ENCODE measurements at places on chromosomes 6 and 20.
A peak's percentile ranks its signal among the peaks of the same experiment; 100 is the strongest.

- no peak for DNase-seq
Observed at GRCh38 chr6:127288705-127289104, 22.0 kb downstream of the RNF146 start.

GRCh38 chr20:63137851-63138415, 78.0 kb downstream of the YTHDF1 start:
- no peak for DNase-seq

DNA sequence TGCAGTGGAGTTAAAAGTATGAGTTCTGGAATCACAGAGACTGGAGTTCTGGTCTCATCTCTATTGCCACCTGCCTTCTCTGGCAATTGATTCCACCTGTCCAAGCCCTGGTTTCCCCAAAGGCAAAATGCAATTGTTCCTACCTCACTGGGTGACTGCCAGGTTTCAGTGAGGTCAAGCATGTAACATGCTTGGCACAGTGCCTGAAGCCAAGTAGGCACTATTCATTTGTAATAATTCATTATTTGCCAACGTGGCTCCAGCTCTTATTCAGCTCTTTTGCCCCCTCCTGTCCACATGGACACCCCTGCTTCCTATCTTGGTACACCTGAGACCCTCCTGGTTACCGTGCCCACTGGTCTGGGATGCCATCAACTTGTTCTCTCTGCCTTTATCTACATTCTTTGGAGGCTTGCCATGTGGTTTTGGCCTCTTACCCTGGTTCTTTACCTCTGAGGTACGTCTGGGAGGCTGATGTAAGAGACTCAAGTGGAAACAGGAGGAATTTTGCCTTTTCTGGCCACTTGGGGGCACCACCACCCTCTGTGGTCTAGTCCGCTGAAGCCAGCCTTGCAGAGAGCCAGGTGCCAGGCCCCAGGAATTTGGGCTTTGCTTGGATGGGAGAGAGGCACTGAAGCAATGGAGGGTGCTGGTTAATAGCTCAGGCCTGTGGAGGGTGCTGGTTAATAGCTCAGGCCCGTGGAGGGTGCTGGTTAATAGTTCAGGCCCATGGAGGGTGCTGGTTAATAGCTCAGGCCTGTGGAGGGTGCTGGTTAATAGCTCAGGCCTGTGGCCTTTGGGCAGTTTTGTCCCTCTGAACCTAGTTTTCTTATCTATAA, 1.7 kb downstream of the KCNK15 start:
- DNase-seq = peak; percentile 88

GRCh38 chr20:38628580-38629470, 27.2 kb downstream of the ARHGAP40 start:
- DNase-seq = no peak

DNA sequence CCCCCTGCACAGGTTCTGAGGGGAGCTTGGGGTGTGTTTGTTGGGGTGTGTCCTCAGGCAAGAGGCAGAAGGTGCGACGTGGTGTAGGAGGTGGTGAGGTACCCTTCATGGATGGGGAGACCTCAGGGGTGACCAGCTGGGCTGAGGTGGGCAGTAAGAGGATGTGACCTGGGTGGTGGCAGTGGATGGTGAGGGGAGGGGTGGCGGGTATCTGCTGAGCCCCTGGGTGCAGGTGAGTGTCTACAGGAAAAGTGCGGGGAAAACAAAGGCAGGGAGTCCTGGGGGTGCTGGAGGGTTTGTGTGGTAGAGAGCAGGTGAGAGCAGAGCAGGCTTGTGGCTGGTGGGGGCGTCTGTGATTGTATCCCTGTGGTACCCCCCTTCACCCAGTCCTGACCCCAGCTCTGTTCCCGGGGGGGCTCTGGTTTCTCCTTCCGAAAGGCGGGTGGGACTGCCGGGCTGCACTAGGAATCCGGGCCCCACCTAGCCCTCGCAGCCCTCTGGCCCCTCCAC, 631 bp downstream of the RAET1L start:
- DNase-seq = no peak

DNA sequence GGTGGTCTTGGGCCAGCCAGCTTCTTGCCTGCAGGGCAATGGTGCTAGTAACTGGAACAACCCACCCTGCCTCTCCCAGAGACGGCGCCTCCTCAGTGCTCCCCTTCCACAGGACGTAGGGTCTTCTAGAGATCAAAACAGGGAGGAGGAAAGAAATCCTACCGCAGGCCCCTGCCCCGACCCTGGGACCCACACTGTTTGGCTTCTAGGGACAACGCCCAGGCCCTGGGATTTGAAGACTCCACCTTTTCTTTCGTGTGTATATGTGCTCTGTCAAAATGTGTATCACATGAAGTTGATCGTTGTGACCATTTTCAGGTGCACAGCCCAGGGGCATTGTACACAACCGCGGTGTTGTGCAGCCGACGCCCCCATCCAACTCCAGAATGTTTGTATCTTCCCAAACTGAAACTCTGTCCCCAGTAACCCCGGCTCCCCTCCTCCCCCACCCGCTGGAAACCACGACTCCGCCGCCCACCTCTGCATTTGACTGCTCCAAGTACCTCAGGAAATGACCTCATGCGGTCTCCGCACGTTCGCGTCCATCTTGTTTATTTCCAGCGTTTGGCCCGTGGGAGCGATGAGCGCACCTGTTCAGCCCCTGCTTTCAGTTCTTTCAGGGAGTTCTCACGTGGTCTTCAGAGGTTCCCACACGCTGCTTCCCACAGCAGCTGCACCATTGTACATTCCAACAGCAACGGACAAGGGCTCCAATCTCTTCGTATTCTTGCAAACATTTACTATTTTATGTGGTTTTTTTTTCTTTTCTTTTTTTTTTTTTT, 3.4 kb upstream of the BHLHE23 start:
- peak; percentile 49 for DNase-seq

GRCh38 chr20:25695532-25696370, 902 bp downstream of the ZNF337 start:
- DNase-seq = peak; percentile 42

DNA sequence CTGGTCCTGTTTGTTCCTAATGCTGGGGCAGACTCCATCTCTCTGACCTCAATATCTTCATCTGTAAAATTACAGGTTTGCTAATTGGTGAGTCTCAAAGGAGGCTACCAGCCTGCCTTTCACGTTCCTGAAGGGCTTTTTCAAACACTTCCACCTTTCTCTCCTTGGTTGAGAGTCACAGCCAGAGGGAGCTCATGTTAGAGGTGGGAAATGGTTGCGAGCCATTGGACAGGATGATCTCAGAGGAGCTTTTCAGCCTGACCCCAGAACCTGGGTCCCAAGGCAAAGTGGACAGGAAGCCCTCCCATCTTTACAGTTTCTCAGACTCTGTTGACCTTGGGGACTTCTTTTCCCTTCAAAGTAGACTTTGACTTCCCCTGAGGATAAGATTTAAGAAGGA, 37.6 kb downstream of the NDUFAF5 start:
- DNase-seq = no peak

DNA sequence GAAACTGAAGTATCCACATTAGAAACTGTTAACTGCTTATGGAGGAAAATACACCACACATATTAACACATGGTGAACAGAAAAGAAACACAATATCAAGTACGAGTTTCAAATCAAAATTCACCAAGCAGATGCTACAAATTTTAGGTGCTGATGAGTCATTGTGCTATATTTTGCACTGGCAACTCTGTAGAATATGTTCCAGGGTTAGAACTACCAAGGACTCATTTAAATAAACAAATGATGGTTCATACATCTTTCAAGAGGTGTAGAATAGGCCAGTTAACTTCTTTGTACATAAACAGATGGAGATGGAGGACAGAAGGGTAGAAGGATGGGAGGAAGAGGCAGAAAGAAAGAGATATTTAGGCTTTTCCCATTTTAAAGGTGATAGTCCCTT, 184.9 kb downstream of the ARHGAP18 start:
- DNase-seq = no peak

DNA sequence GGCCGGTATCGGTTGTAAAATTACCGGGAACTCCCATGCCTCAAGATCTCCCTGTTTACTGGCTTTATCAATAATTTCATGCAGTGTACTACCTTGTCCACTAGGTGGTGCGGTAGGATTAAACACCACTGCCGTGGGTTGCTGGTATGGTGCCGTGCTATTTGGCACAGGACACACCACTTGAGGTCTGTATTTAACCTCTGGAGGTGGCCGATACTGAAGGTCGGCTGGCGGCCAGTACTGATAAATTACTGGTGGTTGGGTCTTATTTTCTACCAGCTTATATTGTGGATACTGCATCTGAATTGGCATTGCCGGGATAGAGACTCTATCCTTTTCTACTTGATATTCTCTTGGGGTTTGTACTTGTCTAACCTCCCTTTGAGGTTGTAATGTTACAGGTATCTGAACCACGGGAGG, 14.3 kb upstream of the PTCRA start:
- peak; percentile 96 for DNase-seq

- peak; percentile 28 for DNase-seq
Observed at GRCh38 chr6:35152067-35152707, 11.0 kb upstream of the TCP11 start.

DNA sequence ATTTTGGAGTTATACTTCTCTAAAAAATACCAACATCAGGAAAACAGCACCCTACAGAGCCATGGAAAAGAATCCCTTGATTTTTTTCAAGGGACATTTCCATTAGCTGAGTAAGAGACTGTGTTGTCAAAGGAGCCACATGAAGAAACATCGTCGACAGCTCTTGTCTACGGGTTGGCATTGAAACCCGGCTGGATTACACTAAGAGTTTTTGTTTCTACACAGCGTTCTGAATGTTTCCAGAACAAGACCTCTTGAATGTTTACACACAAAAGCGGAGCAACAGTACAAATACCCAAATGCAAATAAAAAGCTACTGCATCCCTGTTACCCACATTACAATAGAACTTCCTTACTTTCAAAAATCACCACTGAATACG, 2.4 kb upstream of the MYLK4 start:
- peak; percentile 38 for DNase-seq

DNA sequence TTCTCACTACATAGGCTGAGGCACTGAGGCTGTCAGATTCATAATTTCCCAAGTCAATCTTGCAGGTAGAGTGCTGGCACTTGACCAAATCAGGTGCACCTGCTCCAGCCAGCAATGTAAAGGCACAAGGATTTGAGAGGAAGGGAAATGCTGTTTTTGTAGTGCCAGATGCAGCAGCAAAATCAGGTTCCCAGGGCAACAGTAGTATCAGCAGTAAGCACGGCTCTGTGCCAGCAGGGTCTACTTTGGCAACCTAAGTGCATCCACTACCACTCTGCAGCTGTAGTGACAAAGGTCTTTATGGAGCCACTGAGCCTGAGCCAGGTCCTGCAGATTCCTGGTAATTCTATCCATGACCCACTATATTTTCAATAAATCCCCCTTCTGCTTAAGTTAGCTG, 329.5 kb downstream of the TPBG start:
- no peak for DNase-seq

GRCh38 chr20:63759377-63759901, 19.9 kb downstream of the SLC2A4RG start:
- no peak for DNase-seq

DNA sequence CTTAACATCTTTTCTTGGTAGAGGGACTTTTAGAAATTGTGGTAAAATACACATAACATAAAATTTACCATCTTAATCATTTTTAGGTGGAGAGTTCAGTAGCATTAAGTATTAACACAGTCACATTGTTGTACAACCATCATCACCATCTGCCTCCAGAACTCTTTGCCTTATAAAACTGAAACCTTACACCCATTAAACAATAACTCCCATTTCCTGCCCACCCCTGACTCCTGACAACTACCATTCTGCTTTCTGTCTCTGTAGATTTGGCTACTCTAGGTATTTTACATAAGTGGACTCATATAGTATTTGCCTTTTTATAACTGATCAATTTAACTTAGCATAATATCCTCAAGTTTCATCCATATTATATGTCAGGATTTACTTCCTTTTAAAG, 88.7 kb downstream of the ZHX3 start:
- no peak for DNase-seq

- DNase-seq = peak; percentile 96
Observed at GRCh38 chr6:158853072-158853879, 34.1 kb upstream of the EZR start.

DNA sequence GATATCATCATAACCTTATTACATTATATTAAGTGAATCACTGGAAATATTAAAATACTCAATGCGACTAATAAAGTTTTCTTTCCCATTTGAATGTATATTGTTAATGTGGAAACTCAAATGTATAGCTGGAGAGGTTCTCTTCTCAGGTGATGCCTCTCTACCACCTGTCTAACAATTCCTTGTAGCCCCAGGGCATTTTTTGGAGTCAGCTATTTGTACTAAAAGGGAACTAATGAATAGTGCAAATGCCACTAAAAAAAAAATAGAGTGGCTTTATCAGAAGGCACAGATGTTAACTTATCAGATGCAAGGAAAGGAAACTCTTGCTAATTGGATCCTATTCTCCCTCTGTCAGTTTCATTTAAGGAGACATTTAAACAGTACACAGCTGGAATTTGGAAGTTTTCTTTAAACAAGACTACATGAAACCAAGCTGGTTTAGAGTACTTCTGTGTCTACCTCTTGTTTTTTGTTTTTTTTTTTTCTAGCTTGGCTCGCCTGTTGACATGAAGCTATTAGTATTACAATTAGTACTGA, 897.0 kb upstream of the SLC35B3 start:
- DNase-seq = peak; percentile 0

- DNase-seq = no peak
Observed at GRCh38 chr20:1328680-1329330, at the start of gene SDCBP2. Gene SDCBP2 (minus strand): TSS chr20:1329139. CDS start chr20:1320416, 8,723 bp downstream.

- DNase-seq = peak; percentile 77
Observed at GRCh38 chr20:9359561-9360308, 154.7 kb upstream of the LAMP5 start.

- peak; percentile 78 for DNase-seq
Observed at GRCh38 chr6:157273756-157274470, 49.4 kb downstream of the TMEM242 start.

GRCh38 chr6:91824331-91824730, 1237.5 kb upstream of the MAP3K7 start:
- DNase-seq = no peak

- no peak for DNase-seq
Observed at GRCh38 chr20:32433311-32434021, 75.3 kb downstream of the ASXL1 start.

GRCh38 chr6:7848229-7848628, 62.4 kb downstream of the TXNDC5 start:
- no peak for DNase-seq

DNA sequence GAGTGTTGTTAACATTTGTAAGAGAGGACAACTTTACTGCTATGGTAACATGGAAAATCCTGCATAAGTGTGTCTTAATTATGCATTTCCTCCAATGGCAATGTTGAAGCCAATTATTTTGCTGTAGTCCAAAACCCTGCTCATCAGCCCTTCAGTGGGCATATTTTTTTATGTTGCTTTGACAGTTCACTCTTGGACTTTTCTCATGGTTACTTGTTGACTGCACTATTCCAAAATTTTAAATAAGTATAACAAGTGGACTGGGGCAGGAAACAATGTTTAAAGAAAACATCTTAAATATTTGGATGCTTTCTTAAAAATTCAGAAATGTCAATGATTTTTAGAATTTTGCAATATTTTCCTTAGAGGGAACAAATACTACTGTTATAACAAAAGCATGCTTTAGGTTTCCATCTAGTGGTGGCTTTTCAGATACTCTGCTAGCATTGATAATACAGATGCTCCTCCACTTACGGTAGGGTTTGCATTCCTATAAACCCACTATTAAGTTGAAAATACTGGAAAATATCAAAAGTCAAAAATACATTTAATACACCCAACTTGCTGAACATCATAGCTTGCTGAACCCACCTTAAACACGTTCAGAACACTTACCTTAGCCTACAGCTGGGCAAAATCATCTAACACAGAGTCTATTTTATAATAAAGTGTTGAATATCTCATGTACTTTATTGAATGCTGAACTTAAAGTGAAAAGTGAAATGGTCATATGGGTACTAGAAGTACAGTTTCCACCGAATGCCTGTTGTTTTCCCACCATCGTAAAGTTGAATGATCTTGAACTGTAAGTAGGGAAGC, 86.4 kb downstream of the ADGRG6 start:
- DNase-seq = peak; percentile 83
